ENCODE measurements at places on chromosomes 12 and 14.
A peak's percentile ranks its signal among the peaks of the same experiment; 100 is the strongest.

DNA sequence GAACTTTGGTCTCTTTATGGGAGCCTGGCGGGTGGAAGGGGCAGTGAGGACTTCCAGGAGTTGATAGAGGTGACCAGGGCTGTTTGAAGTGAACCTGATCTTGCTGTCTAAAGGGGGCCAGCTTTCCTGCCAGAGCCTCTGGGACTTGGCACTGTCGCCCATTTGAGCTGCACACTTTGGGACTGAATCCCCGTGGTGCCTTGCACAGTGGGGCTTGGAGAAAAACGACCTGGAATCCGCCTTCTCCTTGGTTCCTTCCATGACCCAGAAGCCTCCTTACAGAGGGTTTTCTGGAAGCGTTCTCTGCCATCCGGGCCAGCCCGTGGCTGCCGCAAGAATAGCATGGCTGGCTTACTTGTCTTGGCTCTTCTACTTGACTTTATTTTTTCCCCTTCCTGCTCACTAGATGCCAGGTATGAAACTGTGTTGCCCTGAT lies 2.0 kb downstream of the RFLNA start:
- no peak for DNase-seq

DNA sequence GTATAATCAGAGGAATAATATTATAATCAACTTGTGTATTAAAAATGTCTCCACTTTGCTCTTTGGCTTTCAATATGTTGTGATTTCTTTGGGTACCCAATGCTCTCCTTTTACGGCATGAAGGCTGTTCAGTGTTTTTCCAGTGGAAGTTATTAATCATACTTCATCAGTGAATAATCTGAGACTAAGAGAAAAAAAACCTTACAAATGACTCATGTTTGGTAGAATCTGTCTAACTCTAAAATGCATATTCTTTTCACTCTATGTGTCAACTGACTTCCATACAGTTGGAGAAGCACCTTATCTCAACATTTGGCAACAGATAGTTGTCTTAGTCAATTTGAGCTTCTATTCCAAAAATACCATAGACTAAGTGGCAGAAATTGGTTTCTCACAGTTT lies 82.2 kb downstream of the PTPRO start:
- DNase-seq = no peak

DNA sequence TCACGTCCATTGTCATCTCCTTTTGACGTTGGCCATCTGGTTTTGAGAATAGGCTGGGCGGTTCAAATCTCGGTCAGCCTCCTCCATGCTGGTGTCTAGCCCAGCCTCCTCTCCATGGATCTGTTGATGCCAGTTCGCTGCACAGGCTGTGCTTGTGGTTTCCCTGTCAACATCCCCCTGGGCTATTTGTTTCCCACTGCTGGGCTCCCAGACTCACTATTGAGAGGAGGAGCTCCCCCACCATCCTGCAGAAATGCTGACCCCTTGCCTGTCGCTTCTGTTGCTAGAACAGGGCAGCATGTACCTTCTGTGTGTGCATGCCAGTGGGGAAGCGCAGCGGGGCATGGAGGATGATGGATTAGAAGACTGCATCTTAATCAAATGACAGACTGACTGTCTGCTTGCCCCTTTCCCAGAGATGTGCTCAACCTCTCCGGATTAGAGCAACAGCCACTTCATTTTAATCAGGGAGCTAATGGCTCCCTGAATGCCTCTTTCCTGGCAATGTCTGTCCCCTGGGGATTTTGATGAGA lies 170.5 kb downstream of the TSPAN9 start:
- no peak for DNase-seq

- DNase-seq = peak; percentile 82
Measured at GRCh38 chr12:111313833-111314259, 55.0 kb downstream of the PHETA1 start.

- peak; percentile 82 for DNase-seq
Measured at GRCh38 chr14:92613008-92613658, 99.6 kb downstream of the RIN3 start.

GRCh38 chr12:59928416-59928815 lies 332.6 kb downstream of the SLC16A7 start:
- DNase-seq = no peak

DNA sequence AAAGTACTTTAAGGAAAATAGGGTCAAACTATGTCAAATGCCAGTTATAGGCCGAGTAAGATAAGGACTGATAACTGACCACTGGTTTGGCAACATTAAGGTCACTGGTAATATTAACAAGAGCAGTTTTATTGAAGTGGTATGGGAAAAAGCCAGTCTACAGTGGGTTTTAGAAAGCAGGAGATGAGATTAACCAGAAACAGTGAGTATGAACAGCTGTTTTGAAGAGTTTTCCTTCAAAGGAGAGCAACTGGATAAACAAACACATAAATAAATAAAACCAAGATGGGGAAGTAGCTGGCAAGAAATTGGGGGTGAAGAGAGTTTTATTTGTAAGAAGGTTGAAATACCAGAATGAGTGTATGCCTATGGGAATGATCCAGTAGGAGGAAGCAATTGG lies 30.3 kb downstream of the KITLG start:
- DNase-seq = no peak

DNA sequence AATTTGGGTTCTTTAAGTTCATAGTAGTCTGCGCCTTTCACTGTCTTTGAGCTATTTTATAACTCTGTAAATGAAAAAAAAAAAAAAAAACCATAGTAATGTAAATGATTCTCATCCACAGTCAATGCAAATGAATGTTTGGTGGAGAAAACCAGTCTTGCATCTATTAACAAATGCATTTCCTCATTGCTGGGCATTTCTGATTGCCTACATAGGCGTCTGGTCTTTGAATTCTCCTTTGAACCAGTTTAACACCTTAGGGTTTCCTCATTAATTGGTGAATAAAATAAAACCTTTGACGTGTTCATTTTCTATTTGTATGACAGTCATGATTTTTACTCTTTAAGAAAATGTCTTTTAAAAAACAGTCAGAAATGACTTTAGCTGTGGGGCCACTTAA lies 114.8 kb downstream of the C12orf75 start:
- no peak for DNase-seq

GRCh38 chr14:68663385-68664076 lies 129.3 kb downstream of the ZFP36L1 start:
- DNase-seq = peak; percentile 67

- DNase-seq = peak; percentile 80
Measured at GRCh38 chr12:103505371-103506236, 9.8 kb upstream of the C12orf42 start.

GRCh38 chr12:3598896-3599860 lies 108.2 kb downstream of the PRMT8 start:
- DNase-seq = no peak

DNA sequence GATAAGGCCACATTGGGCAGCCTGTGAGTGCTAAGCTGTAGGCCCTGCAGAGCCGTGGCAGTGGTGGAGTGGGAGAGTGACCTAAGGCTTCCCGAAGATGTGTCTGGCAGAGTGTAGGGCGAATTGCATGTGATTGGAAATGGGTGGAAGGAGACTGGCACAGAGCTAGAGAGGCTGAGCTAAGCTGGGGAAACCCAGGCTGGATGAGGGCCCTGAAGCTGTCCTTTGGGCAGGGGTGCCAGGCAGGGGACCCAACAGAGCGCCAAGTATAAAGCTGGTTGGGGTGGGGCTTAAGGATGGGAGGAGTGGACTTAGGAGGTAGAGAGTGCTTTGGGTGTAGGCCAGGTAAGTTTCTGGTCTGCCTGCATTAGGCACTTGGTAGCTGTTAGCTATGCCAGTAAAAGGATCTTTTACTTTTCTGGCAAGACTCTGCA lies 47.9 kb downstream of the WDR20 start:
- no peak for DNase-seq

DNA sequence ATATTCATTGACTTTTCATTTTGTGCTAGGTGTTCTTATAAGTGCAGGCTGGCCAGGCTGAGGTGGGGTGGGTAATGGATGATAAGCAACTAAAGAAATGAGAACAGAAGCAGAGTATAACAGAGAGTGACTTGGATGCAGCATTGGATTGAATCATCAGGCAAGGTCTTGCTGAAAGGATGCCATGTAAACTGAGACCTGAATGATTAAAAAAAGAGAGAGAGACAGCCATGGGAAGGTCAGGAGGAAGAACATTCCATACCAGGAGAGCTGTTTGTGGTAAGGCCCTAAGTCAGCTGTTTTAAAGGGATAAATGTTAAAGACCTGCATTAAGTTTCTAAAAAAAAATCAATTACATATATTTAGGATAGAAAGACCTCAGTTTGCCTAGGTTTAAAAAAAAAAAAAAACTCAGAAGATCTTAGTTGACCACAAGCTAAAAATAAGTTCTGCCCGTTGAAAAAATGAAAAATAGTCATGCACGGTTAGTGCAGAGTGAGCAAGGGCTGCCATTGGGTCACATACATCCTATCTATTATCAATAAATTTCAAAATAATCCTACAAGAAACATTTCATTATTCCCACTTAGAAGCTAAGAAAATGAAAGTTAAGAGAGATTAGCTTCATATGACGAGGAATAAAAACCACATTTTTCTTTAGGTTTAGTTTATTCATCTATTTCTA lies 37.2 kb downstream of the IFNG start:
- DNase-seq = no peak

- DNase-seq = no peak
Measured at GRCh38 chr14:30385925-30386324, 173.0 kb upstream of the G2E3 start.

GRCh38 chr12:8449355-8449859 lies 6.4 kb upstream of the CLEC6A start:
- DNase-seq = no peak

- DNase-seq = no peak
Measured at GRCh38 chr14:60171690-60172089, 6.5 kb upstream of the DHRS7 start.

DNA sequence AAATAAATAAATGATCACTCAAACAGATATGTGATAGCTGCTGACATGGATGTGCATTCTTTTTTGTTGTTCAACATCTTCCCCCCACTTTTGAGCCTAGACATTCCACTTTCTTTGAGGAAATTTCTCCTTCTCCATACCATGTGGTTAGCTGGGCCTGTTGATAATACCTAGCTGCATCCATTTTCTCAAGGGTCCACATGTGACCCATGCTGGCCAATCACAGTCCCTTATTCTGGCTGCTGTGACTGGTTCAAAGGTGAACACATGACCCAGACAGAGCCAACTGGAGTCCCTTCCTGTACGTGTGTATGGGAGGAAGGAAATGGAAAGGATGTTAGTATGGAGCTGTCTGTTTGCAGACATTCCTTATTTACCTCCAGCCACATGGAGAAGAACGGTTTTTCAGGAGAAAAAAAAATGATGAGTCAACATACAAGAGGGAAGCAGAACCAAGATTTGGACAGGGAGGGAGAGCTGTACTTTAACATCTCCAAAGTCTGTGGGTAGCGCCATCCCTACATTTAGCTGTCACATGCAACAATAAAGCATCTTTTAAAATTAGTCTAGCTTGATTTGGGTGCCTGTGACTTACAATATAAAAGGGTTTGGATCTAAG lies 391.7 kb upstream of the TBX3 start:
- DNase-seq = no peak

- no peak for DNase-seq
Measured at GRCh38 chr14:51938137-51938536, 51.2 kb upstream of the RTRAF start.

GRCh38 chr14:89540830-89541470 lies 123.9 kb upstream of the FOXN3 start:
- DNase-seq = no peak

DNA sequence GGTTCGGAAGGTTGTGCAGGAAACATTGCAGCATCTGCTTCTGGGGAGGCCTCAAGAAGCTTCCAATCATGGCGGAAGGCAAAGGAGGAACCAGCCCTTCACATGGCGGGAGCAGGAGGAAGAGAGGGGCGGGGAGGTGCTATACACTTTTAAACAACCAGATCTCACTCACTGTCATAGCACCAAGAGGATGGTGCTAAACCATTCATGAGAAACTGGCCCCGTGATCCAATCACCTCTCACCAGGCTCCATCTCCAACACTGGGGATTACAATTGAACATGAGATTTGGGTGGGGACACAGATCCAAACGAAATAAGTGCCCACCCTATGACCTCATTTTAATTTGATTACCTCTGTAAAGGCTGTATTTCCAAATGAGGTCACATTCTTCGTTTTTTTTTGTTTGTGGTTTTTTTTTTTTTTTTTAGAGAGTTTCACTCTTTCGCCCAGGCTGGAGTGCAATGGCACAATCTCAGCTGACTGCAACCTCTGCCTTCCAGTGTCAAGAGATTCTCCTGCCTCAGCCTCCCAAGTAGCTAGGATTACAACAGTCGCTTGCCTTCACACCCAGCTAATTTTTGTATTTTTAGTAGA lies 11.4 kb upstream of the ORAI1 start:
- DNase-seq = no peak

DNA sequence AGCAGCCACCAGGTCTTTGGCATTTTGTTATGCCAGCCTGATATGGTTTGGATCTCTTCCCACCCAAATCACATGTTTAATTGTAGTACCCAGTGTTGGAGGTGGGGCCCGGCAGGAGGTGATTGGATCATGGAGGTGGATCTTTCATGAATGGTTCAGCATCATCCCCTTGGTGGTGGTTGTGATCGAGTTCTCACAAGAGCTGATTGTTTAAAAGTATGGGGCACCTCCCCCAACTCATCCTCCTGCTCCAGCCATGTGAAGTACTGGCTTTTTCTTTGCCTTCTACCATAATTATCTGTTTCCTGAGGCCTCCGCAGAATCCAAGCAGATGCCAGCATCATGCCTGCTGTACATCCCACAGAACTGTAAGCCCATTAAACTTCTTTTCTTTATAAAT lies 12.8 kb upstream of the PRKD1 start:
- no peak for DNase-seq

DNA sequence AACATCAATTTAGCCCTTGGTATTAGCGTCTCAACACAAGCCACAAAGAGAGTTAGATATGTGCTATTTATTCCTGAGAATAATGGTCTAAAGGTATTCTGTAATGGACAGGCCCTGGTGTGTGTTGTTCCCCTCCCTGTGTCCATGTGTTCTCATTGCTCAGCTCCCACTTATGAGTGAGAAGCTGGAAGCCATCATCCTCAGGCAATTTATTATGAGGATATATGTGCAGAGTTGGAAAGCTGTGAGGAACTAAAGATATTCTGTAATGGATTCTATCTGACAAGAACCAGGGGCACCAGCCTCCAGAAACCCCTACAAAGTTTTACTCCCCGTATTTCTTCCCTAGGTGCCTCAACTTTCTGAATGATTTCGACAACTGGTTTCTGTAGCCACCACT lies 210.8 kb downstream of the GRIN2B start:
- no peak for DNase-seq

Measured in activated CD4-positive, alpha-beta T cell treated with anti-CD3 and anti-CD28 coated beads for 48 hours (primary cell).